NCI-H2029 (cell line): ENCODE measurements at places on chromosomes 11 and 22.

DNA sequence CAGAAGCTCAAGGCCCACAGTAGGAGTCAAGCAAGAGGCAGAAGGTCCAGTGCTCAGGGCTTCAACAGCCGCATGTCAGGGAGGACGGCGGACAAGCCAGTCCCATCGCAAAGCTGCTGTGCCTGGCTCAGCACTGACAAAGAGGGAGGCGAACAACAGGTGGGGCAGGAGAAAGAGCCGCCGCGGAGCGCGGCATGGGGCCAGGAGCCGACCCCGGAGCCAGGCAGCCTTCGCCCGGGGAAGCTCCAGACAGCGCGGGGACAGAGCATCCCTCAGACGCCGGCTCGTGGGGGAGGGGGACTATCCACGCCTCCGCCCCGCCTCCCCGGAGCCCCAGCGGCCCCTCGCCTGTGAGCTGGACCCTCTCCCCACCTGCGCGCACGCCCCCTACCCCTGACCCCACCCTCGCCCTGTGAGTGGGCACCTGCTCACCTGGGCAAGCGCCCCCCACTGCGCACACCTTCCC lies 369 bp downstream of the DHCR7 start:
- DNase-seq, result no peak

GRCh38 chr11:134069426-134070341 lies 812 bp downstream of the JAM3 start:
- DNase-seq, result no peak

DNA sequence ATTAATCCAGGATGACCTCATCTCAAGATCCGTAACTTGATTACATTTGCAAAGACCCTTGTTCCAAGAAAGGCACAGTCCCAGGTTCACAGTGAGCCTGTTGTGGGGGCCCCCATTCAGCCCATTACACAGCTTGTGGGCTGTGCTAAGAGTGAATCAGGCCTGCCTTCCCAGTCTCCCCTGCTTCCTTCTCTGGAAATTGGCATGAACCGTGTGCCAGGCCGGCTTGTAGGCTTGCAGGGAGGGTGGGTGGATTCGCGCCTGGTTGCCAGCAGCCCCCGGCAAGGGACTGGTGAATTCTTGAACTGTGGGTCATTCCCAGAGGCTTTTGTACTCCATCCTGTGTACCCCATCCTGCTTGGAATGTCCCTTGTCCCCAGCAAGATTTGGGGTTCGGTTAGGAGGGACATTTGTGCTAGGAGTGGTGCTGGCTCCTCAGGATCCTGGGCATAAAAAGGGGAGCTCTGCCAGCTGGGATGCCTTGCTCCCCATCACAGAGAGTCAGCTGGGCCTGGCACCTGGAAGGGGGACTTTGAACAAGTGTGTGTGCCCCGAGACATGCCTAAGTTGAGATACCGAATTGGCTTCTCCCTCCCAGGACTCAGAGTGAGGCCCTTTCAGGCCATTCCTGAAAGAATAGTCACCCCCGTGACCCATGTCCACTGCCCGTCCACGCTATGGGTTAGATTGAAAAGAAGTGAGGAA lies 818.2 kb downstream of the BRD1 start:
- no peak for DNase-seq

DNA sequence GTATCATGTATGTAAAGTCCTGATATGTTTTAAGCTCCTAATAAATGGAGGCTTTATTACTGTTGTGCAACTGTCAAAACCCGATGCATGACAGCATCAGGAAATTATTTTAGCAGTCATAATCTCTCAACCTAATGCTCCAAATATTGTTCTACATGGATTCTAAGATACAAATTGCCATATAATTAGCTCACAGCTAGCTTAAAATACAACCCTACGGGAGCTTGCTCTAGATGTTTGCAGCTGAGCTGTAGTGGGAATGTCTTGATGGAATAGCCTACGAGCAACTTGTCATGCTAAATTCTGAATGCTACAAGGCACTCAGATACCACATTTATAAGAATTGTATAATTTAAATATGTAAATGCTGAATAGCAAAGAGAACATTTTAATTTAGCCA lies 109.8 kb downstream of the STK33 start:
- DNase-seq, result no peak

DNA sequence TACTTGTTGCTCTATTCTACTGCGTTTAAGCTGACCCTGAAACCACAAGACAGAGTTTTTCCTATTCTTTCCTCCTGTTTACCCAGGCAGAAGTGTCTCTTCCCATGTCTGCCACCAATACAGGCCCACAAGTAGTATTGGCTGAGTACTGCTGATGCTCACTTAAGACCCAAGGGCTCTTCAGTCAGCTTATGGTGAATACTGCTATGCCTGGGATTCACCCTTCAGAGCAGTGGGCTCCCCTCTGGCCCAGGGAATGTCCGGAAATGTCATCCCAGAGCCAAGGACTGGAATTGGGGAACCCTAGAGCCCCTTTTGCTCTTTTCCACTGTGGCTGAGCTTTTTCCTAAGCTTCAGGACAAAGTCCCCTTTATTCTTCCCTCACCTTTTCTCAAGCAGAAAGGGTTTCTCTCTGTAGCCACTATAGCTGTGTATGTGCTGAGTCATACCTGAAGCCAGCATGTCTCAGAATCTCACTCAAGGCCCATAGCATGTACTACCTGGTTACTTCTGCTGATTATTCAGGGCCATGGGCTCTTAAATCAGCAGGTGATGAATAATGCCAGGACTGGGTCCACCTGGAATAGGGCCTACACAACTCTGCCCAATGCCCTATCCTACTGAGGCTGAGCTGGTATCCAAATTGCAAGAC lies 745.8 kb upstream of the ANO5 start:
- DNase-seq, result no peak

- no peak for DNase-seq
These were observed 390 bp upstream of the HTATIP2 start for GRCh38 chr11:20363149-20363499.

DNA sequence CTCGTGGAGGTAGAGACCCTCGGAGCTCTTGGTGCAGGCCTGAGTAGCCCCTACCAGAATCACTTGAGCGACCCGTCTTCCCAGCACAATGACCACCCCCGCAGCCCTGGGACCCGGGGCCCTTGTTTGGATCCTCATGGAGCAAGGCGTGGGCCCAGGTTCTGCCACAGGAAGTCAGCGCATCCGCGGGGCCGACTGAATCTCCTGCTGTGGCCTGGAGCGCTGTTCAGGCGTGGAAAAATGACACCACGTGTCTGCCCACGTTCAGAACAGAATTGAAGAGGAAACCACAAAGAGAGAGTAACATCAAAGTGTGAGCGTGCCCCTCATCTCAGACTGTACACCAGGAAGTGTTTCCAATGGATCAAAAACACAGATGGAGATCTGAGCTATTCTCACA lies 1479.2 kb downstream of the TBC1D22A start:
- no peak for DNase-seq

- no peak for DNase-seq
These were observed 631 bp upstream of the NPTXR start for GRCh38 chr22:38844315-38845003.

DNA sequence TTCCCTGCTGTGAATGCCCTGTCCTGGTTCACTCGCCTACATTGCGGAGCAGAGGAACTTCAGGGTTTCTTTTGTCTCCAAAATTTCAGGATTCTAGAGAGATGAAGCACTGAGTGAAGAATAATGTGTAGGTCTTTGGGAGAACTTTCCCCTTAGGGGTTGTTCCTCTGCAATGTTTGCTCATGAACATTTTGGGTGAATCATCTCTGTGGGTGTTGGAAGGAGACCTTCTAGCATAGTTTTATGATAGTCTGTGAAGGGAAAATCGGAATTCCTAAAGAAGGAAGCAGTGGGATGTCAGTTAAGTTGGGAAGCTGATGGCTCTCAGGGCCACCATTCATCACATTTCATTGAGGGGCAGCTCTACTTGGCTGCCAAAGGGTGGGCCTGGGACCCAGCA lies 64.8 kb downstream of the MIAT start:
- DNase-seq, result no peak

DNA sequence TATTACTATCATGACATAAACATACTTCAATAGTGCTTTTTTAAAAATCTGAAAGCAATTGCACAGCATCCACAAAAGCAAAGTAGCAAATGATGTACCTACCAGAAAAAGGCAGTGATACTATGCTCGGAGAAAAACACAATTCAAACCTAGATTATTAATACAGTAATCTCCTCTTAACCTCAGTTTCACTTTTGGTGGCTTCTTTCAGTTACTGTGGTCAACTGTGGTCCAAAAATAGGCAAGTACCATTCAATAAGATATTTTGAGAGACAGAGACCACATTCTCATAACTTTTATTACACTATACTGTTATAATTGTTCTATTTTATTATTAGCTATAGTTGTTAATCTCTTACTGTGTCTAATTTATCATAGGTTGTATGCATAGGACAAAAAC lies 20.8 kb downstream of the KCNA4 start:
- DNase-seq, result no peak

- DNase-seq, result no peak
These were observed 151.4 kb downstream of the FBXO7 start for GRCh38 chr22:32625985-32626384.

DNA sequence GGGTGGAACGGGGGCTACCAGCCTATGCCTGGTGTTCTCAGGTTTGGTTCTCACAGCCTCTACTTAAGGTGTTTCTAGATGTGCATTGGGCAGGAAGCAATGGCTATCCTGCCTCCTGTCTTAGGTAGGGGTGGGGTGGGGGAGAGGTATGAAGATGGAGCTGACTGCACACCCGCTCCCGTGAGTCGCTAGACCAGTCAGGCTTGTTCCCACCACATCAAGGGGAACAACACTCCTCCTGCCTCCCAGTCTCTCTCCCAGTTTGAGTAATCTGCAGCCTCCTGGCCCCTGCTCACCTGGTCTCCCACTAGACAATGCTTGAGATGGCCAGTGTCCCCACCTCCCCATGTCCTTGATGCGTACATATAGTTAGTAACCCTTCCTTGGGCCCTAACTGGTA lies 79.3 kb upstream of the TENM4 start:
- no peak for DNase-seq

DNA sequence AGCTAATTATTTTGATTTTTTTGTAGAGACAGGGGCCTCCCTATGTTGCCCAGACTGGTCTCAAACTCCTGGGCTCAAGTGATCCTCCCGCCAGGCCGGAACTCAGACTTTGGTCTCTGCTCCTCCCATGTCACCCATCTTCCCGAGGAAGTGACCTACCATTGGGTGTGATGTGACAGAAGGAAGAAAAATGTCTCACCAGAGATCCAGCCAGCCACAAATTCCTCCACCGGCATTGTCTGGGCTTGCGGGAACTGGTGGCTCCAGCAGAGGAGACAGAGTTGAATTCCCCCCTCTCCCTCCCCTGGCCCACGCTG lies 772 bp downstream of the SLC25A45 start:
- DNase-seq, result no peak

DNA sequence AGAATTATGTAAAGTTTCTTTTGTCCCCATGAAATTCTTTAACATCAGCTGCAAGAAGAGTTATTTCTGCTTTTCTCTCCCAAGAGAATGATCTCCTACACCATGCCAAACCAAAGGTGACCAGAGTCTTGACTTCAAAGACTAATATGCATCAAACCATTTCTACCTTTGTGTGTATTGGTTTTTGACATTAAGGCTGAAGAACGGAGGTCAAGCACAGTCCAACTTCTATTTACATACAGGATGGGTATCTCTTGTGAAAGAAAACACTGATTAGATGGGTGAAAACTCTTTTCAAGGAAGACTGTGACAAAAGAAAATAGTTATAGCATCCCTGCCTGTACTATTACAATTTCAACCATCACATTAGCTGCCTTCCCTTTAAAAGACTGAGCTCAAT lies 256.3 kb downstream of the CADM1 start:
- no peak for DNase-seq

DNA sequence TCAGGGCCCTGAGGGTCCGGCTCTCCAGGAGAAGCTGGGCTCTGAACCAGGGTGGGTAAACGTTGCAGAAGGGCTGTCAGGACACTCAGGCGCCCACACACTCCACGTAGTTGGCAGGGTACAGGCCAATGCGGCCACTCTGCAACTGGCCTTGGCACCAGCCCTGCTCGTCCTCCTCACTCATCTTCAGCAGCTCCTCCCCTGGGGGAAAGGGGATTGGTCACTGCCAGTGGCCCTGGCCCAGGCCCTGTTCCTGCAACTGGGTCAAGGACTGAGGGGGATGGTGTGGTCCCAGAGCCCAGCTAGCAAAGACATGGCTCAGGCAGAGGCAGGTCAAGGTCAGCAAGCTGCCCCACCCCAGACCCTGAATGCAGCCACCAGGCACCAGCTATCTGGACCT lies 1.2 kb upstream of the ARFGAP2 start:
- no peak for DNase-seq

GRCh38 chr22:18057568-18058209 lies 20.1 kb upstream of the PEX26 start:
- DNase-seq, result peak; percentile 39

- DNase-seq, result no peak
These were observed 13.8 kb downstream of the PAMR1 start for GRCh38 chr11:35511666-35512065.

DNA sequence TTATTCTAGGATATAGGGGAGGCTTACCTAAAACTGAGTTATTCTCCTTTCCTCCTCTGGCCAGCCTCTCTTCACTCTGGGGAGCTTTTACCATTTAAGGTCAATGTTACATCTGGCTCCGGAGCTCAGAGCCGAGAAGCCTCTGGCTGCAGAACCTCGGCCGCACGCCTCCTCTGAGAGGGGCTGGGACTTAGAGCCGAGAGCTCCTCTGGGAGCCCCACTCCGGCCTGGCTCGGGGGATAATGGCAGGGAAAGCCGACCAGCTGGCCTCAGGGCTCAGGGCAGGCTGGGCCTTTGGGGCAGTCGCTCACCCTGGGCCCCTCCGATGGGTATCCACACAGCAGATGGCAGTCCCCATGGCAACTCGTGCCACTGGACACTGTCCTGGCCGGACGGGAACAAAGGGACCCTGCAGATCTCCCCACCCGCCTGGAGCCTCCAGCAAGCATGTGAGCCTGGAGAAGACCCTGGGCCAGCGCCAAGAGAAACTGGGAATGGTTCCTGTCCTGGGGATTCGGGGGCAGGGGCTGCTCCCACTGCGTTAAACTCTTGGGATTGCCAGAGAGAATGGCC lies at the start of gene IRAG1:
Gene IRAG1, minus strand, starts transcription at position 247 of the 573 bp plus-strand sequence. Its CDS starts 153 bp downstream, at position 94.
- DNase-seq, result no peak

DNA sequence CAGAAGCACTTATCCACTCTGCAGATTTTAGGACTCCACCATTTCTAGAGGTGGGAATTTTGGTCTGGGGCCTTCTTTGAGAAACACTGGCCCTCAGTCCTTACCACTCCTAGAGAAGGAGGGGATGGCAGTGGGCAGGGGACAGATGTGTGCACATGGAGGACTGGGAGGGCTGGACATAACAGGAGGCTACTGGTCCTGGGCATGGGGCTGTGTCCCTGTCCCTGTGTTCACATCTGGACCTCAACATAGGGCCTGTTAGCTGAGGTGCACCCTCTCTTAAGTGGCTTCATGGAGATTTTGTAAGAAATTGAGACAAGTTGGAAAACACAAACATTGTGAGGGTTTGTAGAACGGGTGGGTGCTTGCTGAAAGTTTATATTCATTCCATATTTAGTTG lies 103.4 kb downstream of the ATXN10 start:
- DNase-seq, result no peak
